ENCODE measurements at places on chromosomes 16 and 17.
A peak's percentile ranks its signal among the peaks of the same experiment; 100 is the strongest.

DNA sequence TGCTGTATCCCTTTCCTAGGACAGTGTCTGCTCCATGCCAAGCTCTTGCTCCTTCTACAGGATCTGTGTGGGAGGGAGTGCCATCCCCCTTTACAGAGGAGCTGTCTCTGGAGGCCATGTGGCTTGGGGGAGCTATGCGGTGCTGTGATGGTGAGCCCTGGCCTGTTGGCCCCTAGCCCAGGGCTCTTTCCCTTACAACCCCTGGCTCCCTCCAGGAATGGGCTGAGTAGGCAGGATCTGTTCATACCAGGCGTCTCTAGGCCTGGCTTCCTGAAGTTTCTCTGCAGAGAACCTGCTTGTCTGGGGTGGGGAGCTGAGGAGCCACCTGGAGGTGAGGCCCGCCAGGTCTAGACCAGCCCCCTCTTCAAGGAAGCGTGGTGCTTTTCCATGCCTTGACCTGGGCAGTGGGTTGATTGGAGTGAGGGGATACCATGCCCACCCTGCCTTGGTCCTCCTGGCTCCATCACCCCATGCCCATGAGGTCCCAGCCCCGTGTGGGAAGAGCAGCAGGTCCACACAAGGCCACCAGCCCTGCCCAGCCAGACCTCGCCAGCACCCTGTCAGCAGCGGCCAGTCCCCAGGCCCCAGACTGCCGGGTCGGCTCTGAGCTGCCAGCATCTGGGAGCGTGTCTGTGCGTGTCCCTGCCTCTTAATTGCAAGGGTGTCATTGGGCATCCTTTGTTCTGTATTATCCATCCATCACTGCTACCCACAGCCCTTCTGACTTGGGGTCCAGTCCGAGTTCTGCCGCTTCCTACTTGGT, 14.7 kb downstream of the LLGL2 start:
- DNase-seq = no peak

- DNase-seq = peak; percentile 77
Measured at GRCh38 chr17:82458885-82459424, 414 bp downstream of the NARF start.

DNA sequence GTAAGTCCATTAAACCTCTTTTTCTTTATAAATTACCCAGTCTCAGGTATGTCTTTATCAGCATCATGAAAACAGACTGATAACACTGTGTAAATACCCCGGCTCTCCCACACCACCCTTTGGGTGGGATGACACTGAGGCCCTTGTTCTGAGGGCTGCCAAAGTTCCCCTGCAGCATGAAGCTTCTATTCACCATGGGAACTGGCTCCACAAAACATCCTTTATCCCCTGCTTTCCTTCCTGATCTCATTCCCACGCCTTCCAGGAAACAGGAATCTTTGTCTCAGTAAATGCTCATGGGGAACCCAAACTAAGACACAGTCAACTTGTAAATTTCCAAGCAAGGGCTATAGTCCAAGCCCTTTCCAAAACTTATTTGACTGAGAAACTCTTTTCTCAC, 88.4 kb downstream of the ABCC12 start:
- DNase-seq = no peak

DNA sequence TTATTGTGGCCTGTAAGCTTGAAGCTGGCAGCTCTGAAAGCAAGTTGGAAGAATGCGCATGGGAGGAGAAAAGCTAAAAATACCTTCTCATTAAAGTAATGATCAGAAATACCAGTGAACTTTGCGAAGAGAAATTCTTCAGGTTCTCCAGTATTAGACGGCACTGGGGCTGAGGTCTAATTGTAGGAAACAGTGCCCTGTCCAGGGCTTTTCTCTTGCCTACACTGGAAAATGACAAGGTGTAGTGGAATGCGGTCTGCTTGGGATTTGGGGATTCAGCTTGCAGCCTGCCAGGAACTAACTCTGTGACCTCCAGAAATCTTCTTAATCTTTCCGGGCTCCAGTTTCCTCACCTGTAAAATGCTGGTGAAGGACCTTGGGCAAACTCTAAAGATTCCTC, 53.3 kb upstream of the KCNJ16 start:
- peak; percentile 10 for DNase-seq

GRCh38 chr17:68377771-68378267, 79.5 kb downstream of the WIPI1 start:
- no peak for DNase-seq

GRCh38 chr16:53080345-53081031, 25.7 kb downstream of the CHD9 start:
- DNase-seq = no peak

- DNase-seq = peak; percentile 57
Measured at GRCh38 chr17:73744411-73744810, 100.2 kb upstream of the SDK2 start.

DNA sequence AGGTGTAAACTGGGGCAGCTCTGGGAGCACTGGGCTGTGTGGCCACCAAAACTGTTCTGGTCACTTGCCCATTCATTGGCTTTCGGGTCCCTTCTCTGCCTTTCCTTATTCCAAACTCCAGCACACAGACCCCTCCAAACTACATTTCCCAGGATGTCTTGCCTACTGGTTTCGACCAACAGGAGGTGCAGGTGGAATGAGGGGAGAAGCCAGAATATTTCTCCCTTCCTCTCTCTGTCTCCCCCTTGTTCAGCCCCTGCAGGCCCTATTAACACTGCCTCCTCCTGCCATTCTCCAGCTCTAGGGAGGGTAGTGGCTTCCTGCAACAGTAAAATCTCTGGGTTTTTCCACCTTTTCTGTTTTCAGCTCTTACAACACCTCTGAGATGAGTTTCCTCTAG, 13.2 kb upstream of the NAGPA start:
- peak; percentile 63 for DNase-seq

GRCh38 chr17:30782206-30782605, 42.3 kb downstream of the CRLF3 start:
- no peak for DNase-seq

- DNase-seq = no peak
Measured at GRCh38 chr17:78873519-78874340, 29.3 kb downstream of the CEP295NL start.

DNA sequence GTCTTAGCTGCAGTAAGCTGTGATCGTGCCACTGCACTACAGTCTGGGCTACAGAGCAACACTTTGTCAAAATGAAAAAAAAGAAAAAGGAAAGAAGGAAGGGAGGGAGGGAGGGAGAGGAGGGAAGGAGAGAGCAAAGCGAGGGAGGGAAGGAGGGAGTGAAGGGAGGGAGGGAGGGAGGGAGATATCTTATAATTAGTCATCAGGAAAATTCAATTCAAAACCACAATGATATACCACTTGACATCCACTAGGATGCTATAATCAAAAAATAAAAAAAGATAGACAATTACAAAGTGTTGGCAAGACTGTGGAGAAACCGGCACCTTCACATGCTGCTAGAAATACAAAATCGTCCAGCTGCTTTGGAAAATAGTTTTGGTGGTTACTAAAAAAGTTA, 93.8 kb downstream of the CDC27 start:
- no peak for DNase-seq

DNA sequence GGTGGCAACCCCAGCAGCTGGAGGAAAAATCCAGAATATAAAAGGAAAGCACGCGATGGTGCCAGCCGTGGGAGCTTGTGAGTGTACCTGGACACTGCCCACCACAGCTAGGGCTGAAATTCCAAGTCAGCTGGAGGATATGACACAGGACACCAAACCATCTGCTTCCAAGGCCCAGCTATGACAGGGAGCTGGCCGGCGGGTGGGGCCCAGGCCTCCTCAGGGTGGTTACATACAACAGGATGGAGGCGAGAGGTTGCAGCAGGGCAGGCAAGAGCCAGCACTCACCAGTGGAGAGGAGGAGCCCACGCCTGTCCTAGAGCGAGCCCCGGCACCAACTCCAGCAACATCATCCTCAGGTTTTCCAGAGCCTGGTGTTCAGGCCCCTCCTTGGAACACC, 163.2 kb upstream of the RPL38 start:
- no peak for DNase-seq

- DNase-seq = no peak
Measured at GRCh38 chr17:80303824-80304223, 43.2 kb downstream of the RNF213 start.

DNA sequence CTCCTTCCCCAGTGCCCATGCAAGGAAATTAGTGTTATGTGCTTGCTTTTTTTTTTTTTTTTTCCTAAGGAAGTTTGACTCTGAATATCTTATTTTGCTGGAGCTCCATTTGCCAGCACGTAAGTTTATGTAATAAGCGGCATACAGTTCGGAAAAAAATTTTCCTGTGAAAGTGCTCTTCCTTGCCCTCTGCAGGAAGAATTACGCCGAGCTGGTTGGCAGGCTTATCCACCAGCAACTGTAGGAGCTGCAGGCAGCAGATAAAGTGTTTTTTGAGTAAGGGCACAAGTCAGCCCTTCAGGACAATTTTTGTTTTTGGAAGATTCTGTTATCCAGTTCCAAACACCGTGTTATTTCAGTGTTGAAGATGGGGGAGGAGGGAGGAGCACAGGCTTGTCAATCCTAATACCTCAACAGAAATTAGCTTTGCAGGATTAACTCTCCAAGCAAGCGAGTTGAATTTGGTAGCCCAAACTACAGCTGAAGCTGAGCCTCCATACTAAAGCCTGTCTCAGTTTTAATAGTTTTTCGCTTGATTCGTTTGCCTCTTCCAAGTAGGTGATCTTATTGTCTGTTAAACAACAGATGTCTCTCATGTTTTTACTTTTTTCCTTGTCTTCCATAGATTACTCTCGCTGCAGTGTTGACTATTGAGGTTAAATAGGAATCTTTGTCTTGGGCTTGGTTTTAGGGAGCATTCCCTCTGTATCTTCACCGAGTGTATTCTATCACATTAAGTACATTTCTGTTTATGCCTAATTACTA, 1.1 kb downstream of the SPECC1 start:
- DNase-seq = peak; percentile 52

- no peak for DNase-seq
Measured at GRCh38 chr16:2956579-2956956, 7.5 kb upstream of the KREMEN2 start.

DNA sequence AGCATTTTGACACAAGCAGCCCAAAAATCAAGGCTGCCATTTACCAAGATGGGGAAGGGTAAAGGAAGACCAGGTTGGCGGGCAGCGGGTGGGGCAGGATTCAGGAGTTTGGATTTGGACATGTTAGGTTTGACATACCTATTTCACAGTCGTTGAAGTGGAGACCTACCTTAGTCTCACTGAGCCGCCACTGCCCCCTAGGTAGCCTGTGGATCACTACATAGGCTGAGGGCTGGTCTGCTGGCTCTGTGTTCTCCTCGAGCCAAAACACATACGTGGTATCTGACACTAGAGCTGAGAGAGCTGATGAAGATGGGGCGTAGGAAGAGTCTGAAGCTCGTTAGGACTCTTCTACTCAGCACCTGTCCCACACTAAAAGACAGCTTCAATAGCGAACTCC, 115.1 kb downstream of the HIC1 start:
- peak; percentile 64 for DNase-seq

- peak; percentile 97 for DNase-seq
Measured at GRCh38 chr16:5071681-5072333, at the start of gene ALG1. TSS of gene ALG1 (plus strand) at chr16:5071843. CDS start at chr16:5071850, 7 bp downstream.

GRCh38 chr16:69833357-69834282, 71.5 kb downstream of the WWP2 start:
- peak; percentile 38 for DNase-seq

- no peak for DNase-seq
Measured at GRCh38 chr16:69318911-69319289, 7.8 kb downstream of the VPS4A start.

DNA sequence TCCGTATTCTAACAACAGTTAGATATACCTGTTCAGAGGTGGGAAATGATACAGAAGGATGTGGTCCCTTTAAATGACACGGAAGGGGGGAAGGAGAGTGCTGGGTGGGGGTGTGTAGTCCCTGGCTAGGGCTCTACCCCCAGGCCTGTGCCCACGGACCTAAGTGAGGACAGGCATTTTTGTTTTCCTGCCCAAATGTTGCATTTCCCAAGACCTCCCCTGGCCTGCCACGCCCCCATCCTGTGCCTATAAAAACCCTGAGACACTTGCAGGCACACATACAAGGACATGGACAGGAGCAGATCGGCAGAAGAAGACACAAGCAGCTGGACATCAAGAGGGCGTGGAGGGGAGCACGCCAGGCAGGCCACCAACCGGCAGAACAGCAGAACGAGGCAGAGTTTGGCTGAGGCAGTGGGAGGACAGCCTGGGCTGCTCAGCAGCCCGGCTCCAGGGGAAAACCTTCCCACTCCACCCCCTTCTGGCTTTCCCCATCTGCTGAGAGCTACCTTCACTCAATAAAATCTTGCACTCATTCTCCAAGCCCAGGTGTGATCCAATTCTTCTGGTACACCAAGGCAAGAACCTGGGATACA, 13.3 kb upstream of the MPP2 start:
- DNase-seq = no peak

DNA sequence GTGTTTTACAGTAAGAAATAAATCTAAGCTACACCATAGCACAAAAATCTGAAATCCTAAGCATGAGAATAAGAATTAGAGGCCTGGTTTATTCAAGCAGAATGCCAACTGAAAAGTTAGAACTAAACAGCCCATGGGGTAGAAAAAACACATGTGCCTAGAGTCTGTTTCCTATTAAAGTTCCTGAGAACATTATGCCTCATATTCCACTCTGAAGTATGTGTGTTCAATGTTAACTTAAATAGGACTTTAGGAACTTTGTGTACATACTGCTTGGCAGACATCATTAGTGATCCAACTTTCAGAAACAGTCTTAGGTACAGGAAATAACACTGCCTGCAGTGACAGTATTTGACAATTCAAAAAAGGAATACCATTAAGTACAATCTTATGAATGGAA, 18.2 kb downstream of the HEATR6 start:
- DNase-seq = no peak

DNA sequence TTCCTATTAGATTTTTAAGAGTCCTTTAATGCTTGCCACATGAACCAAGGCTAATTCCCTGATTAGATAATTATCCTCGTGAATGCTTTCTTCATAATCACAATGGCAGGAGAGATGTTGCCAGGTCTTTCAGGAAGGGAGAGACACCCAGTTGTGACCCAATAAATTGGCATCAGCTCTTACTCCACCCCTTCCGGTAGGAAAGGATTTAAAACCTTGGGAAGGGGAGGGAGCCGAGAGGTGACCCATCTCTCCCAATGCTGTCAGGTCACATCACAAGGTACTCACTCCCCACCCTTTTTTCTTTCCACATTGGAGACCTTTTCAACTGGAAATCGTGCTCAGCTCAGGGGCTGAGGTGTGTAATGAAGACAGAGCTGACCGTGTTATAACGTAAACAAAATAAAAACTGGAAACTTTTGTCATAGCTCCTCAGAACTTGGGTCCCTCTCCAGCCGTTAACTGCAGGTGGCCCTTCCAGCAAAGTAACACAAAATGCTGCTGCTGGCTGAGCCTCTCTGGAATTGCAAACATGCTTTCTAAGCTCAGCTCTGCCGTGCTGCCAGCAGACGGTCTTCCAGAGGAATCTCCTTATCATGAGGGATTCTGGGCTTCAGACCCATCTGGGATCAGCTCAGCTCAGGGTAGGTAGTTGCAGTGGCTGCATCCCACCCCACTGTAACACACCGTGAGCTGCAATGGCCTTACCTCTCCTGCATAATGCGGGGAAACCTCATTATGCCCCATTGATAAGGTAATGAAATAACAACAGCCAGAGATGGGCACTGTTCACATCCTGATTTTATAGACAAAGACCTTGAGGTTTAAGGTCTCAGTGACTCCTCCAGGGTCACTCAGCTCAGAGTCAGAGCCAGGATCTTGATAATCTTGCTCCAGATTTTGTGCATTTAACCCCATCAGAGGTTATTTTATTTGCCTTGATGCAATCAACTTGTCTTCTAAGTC, 15.6 kb downstream of the TMEM100 start:
- DNase-seq = peak; percentile 3

- DNase-seq = no peak
Measured at GRCh38 chr16:53881371-53881770, 177.4 kb downstream of the FTO start.

All from H7 (cell line).